ENCODE measurements at places on chromosomes 5 and 9.
A peak's percentile ranks its signal among the peaks of the same experiment; 100 is the strongest.

GRCh38 chr5:5383461-5383860 is 39.0 kb upstream of the ICE1 start:
- DNase-seq: no peak

DNA sequence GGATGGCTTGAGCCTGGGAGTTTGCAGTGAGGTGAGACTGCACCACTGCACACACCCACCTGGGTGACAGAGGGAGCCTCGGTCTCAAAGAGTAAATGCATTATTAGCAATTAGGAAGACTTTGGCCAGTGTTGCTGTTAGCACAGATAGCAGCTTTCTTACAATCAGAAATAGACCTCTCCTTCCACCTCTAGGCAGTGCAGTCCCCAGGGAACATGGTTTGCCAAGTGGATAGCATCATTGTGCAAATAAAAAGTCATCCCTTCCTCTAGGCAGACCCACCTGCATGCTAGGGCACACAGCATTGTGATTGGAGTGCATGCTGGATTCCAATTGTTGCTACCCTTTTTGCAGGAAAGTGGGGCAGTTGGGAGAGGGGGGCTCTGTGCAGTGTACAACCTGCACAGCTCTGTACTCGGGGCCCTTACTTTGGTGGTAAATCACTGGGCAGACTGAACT is 77.9 kb upstream of the KLF9 start:
- DNase-seq: no peak

DNA sequence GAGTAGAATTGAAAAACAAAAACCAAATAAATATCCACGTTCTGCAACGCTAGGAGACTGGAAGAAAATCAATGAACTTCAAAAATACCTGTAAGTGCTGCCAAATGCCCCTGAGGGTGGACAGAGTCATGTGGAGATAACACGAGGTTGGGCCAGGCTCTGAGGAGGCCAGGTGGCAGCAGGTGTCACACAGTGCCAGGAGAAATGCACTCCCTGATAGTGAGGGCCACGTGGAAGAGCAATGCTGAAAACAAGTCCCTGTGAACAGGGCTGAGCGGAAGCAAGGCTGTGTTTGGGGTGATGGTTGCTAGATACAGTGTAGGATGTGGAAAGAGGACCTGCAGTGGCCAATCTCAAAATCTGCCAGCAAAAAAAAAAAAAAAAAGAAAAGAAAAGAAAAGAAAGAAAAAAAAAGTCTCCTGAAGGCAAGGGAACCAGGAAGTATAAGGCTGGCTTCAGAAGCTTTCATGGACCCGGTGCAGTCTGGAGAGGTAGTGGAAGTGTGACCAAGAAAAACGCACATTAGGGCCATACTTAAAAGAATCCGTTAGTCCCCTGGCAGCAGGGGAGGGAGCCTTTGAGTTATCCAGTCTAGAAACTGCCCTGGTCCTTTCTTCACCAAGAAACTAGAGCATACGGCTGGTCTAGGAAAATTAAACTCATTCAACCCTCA is 16.8 kb downstream of the C1QTNF3 start:
- no peak for DNase-seq

DNA sequence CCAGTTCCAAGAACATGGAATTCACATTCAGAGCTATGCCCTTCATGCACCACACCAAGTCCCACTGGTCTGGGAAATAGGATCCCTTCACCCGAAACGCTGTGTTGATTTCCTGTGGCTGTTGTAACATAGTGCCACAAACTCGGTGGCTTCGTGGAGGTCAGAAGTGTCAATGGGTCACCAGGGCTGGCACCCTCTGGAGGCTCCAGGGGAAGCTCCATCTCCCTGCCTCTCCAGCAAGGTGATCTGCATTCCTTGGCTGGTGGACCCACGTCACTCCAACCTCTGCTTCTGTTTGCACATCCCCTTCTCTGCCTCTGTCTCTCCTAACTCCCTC is 28.9 kb upstream of the ALDH1B1 start:
- no peak for DNase-seq

DNA sequence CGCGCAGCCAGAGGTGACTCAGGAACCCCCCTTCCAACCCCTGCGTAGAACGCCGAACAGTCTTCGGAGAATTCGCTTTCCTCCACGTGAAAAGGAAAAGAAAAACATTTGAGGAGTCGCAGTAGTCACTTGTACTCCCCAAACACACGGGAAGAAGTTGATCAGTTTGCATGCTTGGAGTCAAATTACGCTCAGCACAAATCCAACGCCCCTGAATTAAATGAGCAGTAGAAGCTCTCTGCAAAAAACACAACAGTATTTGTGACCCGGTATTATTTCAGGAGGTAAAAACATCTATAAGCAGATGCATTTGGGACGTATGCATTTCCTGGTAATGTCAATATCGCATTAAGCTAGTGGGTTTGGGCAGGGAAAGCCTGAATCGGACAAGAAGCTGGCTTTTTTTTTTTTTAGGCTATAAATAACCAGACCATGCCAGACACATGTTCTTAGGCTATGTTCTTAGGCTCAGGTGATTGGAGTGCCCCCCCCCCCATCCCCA is 854 bp upstream of the ARL15 start:
- DNase-seq: no peak

- no peak for DNase-seq
Observed at GRCh38 chr5:72530196-72530595, 23.0 kb upstream of the ZNF366 start.

DNA sequence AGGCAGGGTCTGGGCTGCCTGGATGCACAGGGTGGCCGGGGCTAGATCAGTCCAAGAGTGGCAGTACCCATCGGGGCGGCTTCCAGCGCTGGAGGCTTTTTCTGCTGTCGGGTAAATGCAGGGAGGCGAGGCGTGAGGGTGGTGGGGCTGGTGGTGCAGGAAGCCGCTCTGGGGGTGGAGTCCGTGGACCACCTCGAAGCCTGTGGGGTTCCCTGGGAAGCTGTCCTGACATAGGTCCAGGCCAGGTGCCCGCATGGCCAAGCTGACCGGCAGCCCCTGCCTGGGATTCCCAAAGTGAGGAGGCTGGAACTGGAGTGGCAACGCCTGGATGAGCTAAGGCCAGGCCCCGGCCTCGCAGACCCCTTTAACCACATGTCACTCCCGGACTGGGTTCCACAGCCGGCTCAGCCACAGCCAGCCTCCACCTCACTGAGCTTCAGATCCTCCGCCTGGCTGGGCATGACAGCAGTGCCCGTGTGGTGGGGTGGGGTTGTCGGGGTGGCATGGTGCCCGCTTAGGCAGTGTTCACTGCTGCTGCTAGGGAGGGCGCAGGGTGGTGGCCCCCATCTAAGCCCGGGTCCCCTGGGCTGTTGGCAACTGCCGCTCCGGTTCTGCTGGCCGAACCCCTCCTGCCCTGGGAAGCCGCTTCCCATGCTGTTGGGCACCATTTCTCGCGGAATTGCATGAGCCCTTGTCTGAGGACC is 1.4 kb upstream of the QRFP start:
- DNase-seq: no peak

DNA sequence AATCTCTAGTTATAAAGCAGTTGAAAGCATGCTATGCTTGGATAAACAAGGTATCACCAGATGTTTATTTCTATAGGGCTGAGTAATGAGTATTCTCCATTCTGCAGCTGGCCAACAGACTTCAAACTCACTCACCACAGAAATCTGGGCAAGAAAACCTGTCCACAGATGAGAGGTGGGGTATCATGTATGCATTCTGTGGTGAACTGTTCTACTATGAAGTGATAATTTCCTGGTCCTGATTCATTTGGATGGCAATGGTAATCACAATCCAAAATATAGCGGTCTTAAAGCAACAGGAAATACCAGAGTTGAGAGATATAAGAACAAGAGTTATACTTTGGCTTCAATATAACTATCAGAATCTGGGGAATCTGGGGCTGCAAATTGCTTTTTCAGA is 65.9 kb upstream of the EFNA5 start:
- no peak for DNase-seq

GRCh38 chr9:93910196-93910595 is 45.0 kb downstream of the BARX1 start:
- no peak for DNase-seq

DNA sequence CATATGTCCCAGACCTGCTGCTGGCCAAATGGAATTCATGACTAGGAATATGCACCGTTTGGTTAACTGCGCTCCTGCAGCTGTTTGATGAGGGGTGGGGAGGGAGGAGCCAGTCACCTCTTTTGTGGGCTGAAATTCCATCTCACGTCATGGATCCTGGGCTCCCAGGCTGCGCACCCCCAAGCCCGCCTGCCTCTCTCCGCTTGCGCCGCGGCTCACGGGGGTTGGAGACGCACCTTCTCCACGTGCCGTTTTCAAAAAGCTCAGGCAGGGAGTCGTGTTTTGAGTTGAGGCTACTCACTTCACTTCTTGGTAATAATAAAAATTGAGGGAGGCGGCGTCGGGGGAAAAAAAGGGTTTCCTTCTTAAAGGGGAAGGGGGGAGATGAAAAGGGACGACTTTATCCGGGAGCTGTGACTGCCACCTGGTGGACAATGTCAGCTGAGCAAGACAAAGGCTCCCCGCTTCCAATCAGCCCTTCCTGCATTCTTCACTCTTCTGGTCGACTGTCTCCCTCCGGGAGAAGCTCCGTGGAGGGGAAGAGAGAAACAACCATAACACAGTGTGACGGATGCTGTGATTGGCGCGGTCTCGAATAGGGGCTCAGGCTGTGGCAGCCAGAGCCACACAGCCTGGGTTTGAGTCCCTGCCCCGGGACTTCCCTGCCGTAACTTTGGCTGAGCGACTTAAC is 15.9 kb upstream of the C5orf47 start:
- peak; percentile 83 for DNase-seq

- no peak for DNase-seq
Observed at GRCh38 chr5:148060881-148061280, 2.9 kb upstream of the SPINK5 start.

GRCh38 chr5:107719034-107719606 is 48.4 kb upstream of the EFNA5 start:
- no peak for DNase-seq

DNA sequence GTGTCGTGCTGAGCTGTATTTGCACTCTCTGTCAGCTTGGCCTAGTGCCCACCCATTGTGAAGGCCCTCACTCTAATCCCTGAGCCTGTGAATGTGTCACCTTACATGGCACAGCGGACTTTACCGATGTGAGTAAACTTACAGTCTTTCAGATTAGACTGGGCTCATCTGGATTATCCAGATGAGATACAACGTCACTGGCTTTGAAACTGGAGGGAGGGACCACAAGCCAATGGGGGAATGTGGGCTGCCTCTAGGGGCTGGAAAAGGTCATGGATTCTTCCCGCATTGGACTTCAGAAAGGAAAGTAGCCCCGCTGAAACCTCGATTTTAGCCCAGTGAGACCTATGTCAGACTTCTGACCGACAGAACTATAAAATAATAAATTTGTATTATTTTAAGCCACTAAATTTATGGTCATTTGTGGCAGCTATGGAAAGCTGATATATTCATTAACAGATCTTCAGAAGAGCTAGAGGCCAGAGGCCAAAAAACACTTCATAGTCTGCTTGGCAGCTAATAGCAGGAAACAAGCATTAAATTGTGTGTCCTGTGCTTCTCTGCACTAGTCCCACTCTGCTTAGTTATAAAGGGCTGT is 139.0 kb upstream of the GAS1 start:
- DNase-seq: no peak

DNA sequence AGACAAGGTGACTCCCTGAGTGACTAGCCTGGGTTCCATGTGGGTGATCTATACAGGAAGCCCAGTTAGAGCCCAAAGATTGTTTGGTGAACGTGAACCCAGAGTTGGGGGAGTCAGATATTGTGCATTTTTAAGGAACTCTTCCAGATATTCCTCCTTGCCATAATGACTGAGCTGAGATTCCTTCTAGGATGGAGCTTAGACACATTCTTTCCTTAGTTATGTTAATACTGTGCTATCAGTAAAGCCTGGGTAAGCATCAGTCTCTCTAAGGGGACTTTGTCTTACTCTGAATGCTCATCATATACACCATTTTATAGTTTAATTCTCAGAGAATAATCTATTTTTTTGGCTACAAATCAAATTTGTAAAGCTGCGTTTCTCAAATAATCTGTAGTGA is 68.1 kb downstream of the FOXB2 start:
- DNase-seq: no peak

DNA sequence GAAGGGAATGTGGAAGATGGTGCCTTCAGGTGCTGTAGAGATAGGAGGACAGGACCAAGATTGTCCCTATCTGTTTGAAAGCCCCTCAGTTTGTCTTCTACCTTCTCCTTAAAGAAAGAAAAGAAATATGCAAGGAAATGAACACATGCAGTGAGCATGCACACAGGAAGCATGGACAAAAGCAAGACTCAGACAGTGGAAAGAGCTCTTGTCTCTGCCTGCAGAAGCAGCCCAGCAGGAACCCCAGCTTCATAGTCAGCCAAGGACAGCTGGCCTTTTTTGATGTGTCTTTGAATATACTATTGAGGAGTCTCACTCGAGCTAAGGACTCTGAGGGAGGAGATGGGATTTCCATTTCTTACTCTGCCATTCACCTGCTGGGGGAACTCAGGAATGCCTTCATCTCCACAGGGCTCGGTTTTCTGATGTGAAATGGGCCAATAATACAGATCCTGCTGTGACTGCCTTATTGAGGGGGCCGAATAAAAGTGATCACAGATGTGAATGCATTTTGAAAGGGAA is 132.5 kb upstream of the ADRA1B start:
- no peak for DNase-seq

DNA sequence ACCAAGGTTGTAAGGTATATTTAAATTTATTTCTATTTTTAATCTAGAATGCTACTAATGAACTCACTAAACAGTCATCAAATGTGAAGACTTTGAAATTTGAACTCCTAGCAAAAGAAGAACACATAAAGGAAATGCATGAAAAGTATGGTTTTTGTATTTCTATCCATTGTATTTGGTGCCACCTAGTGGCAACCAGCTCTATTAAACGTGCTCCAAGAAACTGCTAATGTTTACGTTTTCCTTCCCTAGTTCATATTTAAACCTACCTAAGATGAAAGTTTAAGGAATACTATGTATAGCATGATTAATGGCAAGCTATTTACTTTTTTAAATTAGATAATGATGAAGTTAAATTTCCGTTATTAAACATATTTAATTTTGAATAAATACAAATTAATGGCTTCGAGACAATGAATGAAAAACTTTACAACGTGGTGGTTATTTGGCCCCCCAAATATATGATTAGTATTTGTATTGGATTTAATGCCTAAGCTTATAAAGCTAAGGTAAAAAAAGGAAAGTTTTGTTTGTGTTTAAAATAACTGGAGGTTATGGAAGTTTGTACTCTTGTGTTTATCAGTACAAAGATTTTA is 115.9 kb upstream of the SH3GL2 start:
- peak; percentile 9 for DNase-seq

- DNase-seq: no peak
Observed at GRCh38 chr5:79107020-79107796, 4.4 kb upstream of the BHMT start.

GRCh38 chr5:10984021-10984715 is 223.1 kb upstream of the DAP start:
- no peak for DNase-seq

GRCh38 chr9:70829591-70830265 is 291.7 kb downstream of the TRPM3 start:
- no peak for DNase-seq

GRCh38 chr9:37575511-37575914 is 667 bp downstream of the FBXO10 start:
- no peak for DNase-seq
